Fibroblast of skin of left biceps (primary cell): ENCODE measurements at places on chromosomes 12 and 14.

- no peak for DNase-seq
These were observed 46.5 kb upstream of the CCND2 start for GRCh38 chr12:4227046-4227445.

- DNase-seq = no peak
These were observed 59.7 kb downstream of the EP400 start for GRCh38 chr12:132009336-132009859.

GRCh38 chr12:130419116-130419515 is 81.4 kb downstream of the PIWIL1 start:
- DNase-seq = no peak

DNA sequence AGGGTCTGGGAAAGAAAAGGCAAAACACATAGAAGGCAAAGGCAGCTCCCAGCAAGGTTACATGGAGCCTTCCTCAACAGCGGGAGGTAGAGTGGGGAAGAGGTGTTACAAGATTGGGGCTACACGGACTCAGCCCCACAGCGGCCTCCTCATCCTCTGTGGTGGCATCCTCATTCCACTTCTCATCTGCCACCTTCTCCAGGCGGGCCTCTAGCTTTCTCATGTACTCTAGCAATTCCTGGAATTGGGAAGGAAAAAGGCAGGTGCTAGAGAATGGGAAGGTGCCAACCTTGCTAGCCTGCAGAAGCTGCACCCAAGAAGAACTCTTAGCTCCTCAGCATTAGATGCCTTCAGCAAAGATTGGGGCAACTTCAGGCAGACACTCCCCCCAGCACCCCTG is 13.2 kb downstream of the CALCOCO1 start:
- DNase-seq = no peak

DNA sequence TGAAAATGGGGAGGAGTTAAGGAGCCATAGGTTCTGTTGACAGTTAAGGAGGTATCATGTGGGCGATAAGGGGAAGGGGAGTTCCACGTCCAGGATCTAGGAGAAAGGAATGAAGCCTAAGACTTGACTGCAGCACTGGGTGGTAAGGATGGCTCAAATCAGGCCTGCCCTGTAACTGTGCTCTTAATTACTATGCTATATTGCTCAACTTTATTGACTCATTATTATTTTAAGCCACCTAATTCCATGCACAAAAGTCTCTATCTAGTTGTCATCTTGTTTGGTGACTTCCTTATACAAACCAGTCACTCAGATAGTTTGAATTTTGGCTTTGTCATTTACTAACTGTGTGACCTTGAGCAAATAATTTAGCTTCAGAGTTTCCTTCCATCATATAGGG is 242.1 kb upstream of the ARHGAP5 start:
- DNase-seq = no peak

DNA sequence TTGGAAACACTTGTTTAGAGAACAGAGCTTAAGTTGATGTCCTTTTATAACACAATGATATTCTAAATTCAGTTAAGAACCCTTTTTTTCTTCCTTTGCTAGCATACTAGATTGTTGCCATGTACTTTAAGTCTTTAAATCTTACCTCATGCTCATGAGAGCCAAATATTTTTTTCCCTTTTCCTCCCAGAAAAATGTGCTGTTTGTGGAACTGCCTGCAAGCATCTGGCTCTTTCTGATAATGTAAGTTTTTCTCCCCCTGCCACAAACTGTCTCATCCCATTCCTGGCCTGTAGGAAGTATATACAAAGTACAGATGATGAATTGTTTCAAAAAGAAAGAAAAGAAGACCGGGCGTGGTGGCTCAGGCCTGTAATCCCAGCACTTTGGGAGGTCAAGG is 5.3 kb downstream of the RNF212B start:
- no peak for DNase-seq

DNA sequence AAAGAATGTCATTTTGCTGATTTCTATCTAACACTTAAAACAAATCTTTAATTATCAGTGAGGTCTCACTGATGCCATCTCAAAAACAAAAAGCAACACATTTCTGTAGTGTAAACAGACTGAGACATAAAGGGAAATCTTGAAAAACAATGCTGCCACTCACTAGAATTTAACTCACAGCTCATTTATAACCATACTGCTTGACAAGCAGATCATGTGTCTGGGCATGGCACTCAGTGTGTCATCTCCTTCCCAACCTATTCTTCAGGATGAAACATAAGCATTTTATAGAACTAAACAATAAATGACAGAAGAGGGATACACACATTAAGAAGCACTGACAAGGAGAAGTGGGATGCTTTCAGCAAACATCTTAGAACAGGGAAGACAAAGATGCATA is 22.4 kb downstream of the ATF7 start:
- no peak for DNase-seq

- no peak for DNase-seq
These were observed 73.6 kb upstream of the DNM1L start for GRCh38 chr12:32605326-32606095.

- no peak for DNase-seq
These were observed 18.5 kb upstream of the SFSWAP start for GRCh38 chr12:131692431-131692830.

GRCh38 chr12:117027251-117028086 is 71.7 kb downstream of the TESC start:
- DNase-seq = no peak

DNA sequence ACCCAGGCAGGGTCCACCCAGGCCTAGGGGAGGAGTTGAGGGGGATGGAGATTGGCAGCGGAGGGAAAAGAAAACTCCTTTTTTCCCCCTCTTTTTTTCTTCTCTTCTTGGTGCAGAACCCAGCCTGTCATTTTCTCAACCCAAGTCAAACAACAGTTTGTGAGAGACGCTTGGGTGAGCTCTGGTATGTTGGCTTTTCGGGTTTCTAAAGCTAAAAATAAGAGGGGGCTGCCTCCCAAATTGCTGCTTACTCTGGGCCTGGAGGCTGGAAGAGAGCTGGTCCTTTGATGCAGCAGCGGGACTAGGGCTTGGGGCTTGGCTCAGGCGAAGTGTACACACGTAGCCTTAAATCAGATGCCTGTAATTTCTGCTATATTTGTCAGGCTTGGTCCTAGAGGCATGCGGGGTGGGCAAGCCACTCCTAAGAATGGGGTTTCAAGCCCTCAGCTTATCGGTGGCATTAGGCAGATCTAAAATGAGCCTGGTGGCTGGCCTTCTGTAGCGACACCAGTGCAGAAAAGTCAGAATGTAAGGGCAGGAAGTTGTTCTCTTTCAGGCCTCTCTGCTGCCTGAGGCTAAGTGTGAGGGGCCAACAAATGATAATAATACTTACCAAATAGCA is 816 bp upstream of the SLC8A3 start:
- no peak for DNase-seq

GRCh38 chr14:77065851-77066577 is 32.0 kb upstream of the CIPC start:
- DNase-seq = no peak

GRCh38 chr12:81079280-81080076 is 1.6 kb downstream of the ACSS3 start:
- DNase-seq = no peak

- no peak for DNase-seq
These were observed 68.7 kb upstream of the MAP1LC3B2 start for GRCh38 chr12:116490471-116490870.

DNA sequence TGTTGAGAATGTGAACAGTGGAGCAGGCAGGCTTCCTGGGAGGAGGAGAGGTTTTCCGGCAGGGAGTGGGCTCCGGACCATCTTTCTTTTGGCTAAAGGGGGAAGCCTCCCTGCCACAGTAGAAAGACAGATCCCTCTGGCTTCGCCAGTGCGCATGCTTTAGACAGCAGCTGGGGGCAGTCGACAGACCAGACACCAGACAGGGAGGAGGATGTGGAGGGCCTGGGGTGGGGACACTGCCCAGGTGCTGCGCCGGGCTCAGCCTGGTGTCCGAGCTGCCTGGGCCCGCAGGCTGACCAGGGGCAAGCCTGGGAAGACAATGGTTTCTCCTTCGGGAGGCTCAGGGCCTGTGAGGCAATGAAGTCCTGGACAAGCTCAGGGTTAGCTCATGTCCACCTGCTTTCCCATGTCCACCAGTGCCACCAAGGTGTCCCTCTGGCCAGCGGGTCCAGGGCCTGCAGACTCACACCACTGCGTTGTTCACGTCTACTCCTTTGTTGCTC is 67.3 kb downstream of the PRIMA1 start:
- DNase-seq = no peak

DNA sequence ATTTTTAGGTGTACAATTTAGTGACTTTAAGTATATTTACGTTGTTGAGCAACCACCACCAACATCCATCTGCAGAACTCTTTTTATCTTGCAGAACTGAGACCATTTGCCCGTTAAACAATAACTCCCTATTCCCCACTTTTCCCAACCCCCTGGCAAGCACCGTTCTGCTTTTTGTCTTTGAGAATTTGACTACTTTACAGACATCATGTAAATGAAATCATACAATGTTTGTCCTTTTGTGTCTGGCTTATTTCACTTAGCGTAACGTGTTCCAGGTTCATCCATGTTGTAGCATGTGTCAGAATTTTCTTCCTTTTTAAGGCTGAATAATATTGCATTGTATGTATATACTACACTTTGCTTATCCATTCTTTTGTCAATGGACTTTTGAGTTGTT is 201.5 kb downstream of the DACT1 start:
- no peak for DNase-seq

- DNase-seq = no peak
These were observed 49.8 kb downstream of the CCDC85C start for GRCh38 chr14:99554184-99554583.

- no peak for DNase-seq
These were observed 43.2 kb downstream of the GALNT4 start for GRCh38 chr12:89481213-89481914.

- DNase-seq = no peak
These were observed 57.6 kb upstream of the CNTN1 start for GRCh38 chr12:40634517-40635131.

- peak; percentile 89 for DNase-seq
These were observed at the start of gene DPF3 for GRCh38 chr14:72893636-72894322. Gene DPF3 (minus strand): TSS chr14:72894101. CDS start chr14:72894088, 13 bp downstream.

- DNase-seq = no peak
These were observed 908.6 kb upstream of the MDGA2 start for GRCh38 chr14:48584031-48584430.

DNA sequence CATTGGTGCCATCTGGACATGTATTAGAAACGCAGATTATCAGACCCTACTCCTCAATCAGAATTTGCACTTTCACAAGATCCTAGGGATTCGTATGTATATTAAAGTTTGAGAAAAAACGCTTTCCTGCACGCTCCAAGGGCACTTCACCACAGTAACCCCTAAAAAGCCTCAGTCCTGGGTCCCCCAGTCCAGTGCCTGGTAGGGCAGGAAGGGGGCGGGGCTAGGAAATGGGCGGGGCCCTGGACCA is 369 bp downstream of the DEPDC4 start:
- DNase-seq = no peak
